A375 (cell line): ENCODE measurements at places on chromosomes 3 and 15. TPM values are rescaled to one million over a fixed set of nuclear protein-coding genes. Genes with fewer than 3 reads are reported as not detected.

TMEM40 gene
- total RNA-seq, result 0.08 TPM in 1 of 2 replicates, not detected in the other

C3orf22 gene
- not detected in 2 replicates for total RNA-seq

IQCF5 gene
- not detected in 2 replicates for total RNA-seq

TGM5 gene
- total RNA-seq, result 0.66 TPM in 1 of 2 replicates, not detected in the other

TTLL13 gene
- 0.19 TPM in 1 of 2 replicates, not detected in the other for total RNA-seq

INSYN1 gene
- total RNA-seq, result 2.1 and 2.6 TPM in 2 replicates

PPP2R3A gene
- 14.6 and 17.4 TPM in 2 replicates for total RNA-seq

PPARG gene
- 56.1 and 63.7 TPM in 2 replicates for total RNA-seq

BCHE gene
- 2.9 and 3.4 TPM in 2 replicates for total RNA-seq

TSEN2 gene
- 33.2 and 33.9 TPM in 2 replicates for total RNA-seq

IL12A gene
- total RNA-seq, result 9.7 and 14.2 TPM in 2 replicates

RARB gene
- total RNA-seq, result 0.80 and 0.94 TPM in 2 replicates

IL17RB gene
- not detected in 2 replicates for total RNA-seq

CPNE9 gene
- 0.05 and 0.11 TPM in 2 replicates for total RNA-seq

RETNLB gene
- not detected in 2 replicates for total RNA-seq

ACAP2 gene
- 26.1 and 26.7 TPM in 2 replicates for total RNA-seq

EFCAB12 gene
- 0.08 and 0.16 TPM in 2 replicates for total RNA-seq
